ENCODE measurements at places on chromosomes 2 and 18.

DNA sequence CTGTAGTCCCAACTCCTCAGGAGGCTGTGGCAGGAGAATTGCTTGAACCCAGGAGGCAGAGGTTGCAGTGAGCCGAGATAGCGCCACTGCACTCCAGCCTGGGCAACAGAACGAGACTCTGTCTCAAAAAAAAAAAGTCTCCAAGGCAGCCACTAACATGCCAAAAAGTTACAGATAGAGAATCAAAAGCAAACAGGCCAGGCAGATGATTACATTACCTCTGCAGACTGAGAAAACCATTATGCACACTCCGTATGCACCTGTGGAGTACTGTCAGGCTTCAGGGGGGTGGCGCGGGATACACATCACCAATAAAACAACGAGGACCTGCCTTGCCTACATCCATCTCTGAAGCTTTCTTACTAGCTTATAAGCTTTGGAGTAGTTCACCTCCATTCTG, 10.3 kb downstream of the STAM2 start:
- no peak for DNase-seq

- DNase-seq: no peak
These were observed 73.3 kb upstream of the NFATC1 start for GRCh38 chr18:79322441-79322840.

DNA sequence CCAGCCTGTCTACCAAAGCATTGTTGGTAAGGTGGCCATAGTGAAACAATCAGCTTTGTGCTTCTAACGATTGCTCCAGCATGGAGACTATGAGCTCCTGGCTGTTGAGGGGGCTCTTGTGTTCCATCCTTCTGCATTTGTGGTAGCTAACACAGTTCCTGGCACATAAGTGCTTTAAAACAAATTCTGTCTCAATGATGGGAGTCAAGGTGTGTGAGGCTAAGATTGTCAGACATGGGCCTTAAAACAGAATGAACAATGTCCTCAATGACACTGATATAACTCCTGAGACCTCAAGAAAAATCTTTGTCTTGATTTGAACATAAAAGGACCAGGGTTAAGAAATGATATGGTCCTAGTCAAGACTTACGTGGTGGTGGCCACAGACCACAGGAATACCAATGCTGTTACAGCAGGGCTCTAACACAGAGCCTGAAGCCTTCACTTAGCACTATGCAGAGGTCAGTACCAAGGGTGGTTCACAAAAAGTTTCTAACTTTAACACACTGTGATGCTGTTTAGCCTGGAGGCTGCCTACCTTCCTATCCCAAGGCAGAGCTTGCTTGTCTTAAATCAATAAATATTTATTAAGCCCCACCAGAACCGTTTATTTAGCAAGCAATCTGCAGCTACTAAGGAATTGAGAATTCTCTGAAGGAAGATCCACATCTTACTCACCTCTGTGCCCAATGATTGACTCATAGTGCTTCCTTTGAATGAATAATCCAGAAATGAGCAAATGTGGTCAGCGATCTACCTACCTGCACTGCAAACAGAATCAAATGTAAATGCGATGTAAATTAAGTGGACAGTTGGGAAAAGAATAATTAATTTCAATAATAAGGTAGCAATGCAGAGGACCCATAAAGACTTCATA, 35.1 kb downstream of the EVA1A start:
- no peak for DNase-seq

DNA sequence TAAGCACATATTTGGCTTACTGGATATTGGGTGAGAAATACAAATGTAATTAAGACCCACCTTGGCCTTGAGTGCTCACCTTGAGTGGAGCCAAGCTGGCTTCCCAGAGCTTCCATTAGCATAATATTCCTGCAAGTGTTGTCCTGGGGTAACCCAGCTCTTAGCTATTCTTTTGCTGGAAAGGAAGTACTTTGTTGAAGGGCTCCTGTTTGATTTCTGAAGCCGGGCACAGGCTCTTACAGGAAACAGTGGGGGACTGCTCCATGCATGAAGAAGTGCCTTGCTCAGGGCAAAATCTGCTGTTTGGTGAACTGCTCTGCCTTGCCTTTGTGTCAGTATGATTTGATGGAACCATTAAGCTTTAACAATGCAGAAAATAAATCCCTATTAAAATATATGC, 325.4 kb downstream of the SMAD2 start:
- DNase-seq: no peak

DNA sequence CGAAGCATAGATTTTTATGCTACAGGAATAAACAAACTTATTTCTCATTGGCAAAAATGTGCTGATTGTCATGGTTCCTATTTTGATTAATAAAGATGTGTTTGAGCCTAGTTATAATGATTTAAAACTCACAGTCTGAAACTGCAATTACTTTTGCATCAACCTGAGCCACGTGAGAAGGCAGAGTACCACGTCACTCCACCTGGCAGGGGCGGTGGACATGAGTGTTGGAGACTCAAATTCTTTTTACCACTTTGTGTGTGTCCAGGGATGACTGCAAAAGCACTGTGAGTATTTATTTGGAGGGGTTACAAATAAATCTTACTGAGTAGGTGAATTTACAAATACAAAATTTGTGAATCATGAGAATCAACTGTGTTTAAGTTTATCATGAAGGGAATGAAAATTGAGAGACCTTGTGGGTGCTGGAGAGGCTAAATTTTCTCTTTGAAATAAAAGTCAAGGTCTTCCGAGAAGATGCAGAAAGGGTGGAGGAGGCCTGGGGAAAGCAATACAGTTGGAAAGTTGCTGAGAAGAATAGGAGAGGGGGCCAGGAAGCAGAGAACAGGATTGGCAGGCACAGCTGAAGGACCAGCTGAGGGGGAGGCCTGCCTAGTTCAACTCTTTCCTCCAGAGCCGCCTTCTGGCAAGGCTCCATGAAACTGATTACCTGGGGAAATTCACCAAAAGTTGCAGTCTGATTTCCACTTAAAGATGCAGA, 316.4 kb downstream of the MYCN start:
- no peak for DNase-seq

GRCh38 chr2:238344517-238344916, 24.2 kb downstream of the TRAF3IP1 start:
- no peak for DNase-seq

Measured in suppressor macrophage (primary cell).